Caudate nucleus (tissue), 63 donors: ENCODE measurements at places on chromosomes 7 and 10.

DNA sequence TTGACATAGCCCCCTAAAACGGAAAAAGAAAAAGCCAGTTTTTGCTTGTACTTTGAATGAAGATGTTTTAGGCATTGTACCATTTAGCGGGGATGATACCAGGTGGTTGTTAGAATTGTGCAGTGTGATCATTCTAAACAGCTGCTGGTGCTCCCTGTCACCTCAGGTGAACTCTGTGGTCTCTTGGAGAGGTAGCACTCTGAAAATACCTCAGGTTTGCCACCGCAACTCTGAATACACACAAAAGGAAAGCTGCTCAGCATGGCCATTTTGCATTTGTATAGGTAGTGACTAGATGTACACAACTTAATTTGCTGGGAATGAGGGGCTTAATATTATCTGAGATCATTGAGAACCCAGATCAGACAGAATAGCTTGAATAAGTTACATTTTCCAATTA lies 52.6 kb downstream of the PLEKHA8 start:
- no peak for DNase-seq

- no peak for DNase-seq
Measured at GRCh38 chr7:99831595-99831994, 3.8 kb downstream of the CYP3A43 start.

DNA sequence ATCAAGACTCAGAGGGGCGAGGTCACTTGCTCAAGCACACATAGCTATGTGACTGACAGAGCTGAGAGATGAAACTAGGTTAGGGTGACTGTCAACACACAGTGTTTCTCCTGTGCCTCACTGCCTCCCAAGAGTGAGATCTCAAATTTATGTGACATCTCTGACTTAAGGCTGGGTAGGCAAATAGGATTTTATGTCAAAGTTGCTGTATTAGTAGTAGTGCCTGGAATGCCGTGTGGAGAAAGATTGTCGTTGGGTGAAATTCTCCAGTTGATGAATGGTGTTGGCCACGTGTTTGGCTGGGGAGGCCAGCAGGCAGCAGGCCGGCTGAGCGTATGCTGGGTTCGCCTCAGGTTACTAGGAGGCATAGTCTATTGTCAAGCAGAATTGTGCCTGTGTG lies 148.3 kb upstream of the BMPER start:
- no peak for DNase-seq

DNA sequence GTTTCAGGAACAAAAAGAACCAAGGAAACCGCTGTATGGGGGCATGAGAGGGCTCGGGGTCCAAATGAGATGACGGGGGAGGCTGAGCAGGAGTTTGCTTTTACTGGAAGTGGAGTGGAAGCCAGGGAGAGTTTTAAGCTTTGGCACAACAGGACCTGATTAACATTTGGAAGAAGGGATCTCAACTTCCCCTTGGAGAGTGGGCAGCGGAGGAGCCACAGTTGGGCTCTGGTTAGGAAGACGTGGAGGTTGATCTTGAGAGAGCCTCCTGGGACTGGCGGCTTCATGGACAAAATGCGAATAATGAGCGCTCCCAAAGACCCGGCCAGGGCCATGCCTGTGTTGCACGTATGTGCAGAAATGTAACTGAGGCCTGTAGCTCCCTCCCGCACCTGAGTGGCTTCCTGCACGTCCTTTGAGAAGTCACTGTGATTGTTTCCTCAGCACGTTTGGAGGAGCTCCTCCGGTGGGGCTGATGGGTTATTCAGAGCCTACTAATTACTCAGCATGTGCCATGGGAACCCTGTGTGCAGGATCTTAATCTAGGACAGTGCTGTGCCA lies 595.3 kb upstream of the MGMT start:
- DNase-seq: no peak

DNA sequence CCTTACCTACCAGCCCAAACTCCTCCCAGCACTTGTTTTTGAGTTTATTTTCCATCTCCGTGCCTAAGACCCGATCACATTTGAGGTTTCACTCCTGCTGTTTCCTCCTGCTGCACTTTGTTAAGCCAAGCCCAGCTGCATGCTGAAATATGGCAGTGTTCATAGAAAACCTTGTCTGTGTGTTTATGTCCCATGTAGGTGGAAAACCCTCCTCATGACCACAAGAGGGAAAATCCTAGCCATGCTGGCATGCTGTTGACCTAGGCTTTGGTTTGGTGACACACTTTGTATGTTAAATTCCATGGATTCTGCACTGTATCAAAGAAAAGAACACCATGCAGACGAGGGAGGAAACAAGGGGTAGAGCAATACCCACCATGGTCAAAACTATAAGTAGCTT lies 154.4 kb downstream of the CUBN start:
- no peak for DNase-seq

DNA sequence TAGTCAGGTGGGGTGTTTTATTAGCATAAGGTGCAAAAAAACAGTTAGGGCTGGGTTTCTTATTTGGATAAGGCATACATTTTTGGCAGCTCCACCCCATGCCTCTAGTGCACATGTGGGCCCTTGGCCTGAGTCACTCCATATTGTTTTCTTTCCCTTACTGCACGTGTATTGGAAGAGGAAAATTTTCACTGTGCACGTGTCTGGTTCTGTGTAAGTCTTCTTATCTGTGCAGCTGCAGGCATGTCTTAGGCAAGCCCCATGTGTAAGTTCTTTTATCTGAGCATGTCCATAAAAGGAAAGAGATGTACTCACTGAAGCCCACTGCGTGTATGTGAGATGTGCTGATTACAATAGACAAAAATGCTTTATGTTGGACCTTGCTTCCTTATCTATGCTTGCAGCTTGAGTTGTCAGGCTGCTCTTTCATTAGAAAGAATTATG lies 540.3 kb upstream of the IGFBP3 start:
- no peak for DNase-seq

GRCh38 chr10:32347363-32348022 lies 535 bp upstream of the EPC1 start:
- DNase-seq: no peak

DNA sequence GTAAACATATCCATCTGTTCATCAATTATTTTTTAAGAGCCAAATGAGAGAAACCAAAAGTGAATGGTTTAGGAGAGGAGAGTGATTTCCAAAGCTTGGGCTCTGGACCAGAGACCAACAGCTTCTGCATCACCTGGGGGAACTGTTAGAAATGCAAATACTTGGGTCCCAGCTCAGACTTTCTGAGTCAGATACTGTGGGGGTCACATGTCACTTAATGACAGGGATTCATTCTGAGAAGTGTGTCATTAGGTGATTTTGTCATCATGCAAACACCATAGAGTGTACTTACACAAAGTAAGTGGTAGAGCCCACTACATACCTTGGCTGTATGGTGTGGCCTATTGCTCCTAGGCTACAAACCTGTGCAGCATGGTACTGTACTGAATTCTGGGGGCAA lies 128.5 kb upstream of the PRR15 start:
- no peak for DNase-seq

DNA sequence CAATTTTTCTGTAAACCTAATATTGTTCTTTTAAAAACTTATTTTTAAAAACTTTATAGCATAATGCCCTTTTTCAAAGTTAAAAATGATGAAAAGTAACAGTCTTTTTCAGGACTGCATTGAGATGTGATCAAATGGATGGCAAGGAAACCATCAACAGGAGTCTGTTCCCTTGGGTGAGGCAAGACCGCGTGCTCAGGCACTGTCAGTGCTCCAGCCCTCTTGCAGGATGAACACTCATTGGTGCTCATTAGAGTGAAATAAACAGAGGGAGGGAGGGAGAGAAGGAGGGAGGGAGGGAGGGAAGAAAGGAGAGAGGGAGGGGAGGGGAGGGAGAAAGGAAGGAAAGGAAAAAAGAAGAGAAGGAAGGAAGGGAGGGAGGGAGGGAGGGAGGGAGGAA lies 145.7 kb upstream of the CHST15 start:
- no peak for DNase-seq

DNA sequence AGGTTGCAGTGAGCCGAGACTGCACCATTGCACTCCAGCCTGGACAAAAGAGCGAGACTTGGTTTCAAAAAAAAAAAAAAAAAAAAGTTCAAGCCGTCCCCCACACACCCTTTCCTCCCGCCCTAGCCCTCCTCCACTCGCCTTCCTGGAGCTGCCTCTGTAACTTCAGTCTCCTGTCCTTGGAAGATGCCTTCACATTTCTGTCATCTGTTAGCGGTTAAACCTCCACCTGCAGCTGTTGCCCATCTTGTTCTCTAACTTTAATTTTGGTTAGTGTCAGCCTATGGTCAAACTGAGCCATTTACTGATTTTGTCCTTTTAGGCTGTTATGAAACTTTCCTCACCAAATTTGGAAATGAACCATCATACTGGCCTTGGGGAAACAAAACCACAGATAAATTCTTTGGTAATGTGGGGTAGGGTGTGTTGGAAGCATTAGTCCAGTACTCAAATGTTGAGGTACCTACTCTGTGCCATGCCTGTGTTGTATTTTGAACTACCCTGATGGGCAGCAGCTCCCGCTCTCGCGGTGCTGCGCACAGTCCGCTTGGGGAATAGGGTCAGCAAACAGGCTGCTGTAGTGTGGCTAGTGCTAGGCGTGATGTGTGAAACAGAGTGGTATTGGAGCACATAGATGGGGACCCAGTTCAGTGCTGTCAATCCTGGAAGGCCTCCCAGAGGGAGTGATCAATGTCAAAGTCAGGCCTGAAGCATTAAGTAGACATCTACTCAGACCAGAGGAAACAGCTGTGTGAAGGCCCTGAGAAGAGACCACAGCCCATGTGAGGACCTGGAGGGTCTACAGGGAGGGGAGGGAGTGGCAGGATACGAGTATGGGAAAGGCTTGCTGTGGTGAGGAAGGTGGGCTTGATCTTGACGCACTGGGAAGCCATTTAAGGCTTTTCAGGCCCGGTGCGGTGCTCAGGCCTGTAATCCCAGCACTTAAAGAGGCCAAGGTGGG lies 26.9 kb downstream of the SFXN4 start:
- DNase-seq: no peak

- no peak for DNase-seq
Measured at GRCh38 chr7:152574892-152575548, 100.9 kb downstream of the XRCC2 start.

GRCh38 chr10:12729885-12730284 lies 271.6 kb downstream of the CCDC3 start:
- DNase-seq: no peak

DNA sequence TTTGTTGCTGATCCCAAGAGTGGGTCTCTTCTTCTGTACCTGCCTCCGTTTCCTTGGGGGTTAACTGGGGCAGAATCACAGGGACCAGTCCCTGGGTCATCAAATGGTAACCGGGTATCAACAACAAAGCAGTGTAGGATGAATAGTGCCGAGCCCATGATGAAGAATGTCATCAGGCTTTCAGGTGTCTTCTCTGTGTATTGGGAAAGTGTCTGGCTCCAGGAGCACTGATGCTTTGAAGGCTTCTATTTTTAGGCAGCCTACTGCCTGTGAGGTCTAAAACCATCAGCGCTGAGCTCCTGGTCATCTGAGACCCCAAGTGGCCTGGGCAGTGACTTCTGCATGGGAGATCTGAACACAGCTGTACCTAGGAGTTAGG lies 48.2 kb upstream of the SHH start:
- DNase-seq: no peak

GRCh38 chr7:31602041-31602625 lies 84.9 kb upstream of the PPP1R17 start:
- no peak for DNase-seq

DNA sequence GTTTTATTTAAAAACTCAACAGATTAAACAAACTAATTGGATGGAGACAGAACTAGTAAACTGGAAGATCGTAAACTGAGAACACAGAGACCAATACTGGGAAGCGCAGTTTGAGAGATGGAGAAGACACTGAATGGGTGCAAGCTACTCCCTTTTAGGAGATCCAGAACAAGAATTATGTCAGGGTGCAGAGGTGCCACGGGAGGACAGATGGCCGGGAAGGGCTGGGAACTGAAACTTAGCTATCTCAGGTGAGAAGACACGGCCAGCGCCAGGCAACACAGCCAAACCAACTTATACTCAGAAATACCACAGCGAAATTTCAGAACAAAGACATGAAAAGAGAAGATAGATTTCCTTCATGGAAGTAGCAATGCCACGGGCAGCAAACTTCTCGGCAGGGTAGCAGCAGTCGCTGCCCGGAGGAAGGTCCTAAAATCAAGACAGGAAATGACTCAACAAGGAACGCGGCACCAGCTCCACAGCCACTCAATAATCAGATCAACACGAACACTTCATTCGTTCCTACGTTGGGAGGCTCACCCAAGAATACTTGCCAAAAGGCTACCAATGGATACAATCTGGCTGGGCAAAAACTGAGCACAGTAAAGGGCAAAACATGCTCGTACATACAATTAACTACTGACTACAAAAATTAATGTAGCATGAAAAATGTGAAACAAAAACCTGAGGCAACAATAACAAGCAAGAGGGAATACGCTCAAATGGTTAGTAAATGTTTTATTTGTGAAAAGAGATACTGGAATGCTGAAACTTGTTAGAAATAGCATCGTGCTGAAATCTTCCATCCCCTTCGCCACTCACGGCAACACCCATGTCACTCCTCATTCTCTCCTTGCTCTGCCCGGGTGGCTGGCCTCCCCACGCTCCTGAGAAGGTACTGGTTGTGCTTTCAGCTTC lies 2.2 kb upstream of the LRRC27 start:
- DNase-seq: no peak

- DNase-seq: no peak
Measured at GRCh38 chr7:27345997-27346396, 103.4 kb downstream of the EVX1 start.

GRCh38 chr7:97017192-97018125 lies 7.2 kb downstream of the DLX5 start:
- no peak for DNase-seq

GRCh38 chr7:52726493-52726892 lies 308.9 kb upstream of the POM121L12 start:
- no peak for DNase-seq

GRCh38 chr10:28619455-28619854 lies 57.9 kb upstream of the BAMBI start:
- DNase-seq: no peak

GRCh38 chr7:28605427-28606085 lies 193.2 kb downstream of the CREB5 start:
- DNase-seq: no peak
